ENCODE measurements at places on chromosomes 7 and 10.

DNA sequence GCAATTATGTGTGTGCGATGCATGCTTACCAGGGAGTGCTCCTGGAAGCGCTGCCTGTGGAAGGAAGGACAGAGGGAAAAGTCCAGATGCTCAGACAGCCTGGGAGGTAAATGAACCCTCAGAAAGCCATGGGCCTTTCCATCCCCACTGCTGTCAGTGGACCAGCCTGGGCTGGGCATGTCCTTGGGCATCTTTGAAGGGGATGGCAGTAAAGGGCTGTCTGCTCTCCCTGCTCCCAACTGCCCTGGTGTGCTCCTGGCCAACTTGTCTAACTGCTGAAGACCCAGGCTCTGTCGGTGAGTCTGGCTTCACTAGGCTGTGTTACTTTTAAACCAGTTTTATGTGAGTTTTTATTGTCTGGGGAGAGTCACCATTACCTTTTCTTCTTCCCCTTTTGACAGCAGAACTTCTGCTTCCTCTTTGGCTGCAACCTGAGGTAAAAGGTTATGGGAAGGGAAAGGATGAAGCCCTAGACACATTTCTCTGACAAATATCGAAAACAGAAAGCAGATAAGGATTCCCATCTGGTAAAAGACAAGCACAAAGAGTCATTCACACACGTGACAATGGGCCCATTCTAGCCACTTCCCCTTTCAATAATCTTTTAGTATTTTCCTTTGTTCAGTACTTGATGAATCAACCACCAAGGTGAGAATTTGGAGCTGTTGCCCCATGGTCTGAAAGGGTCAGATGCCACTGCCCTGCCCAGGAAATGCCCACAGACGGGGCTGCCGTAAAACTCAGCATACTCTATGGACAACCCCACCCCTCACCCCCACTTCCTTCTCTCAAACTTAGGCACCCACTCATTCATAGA, 27.6 kb upstream of the PIK3AP1 start:
- no peak for DNase-seq

DNA sequence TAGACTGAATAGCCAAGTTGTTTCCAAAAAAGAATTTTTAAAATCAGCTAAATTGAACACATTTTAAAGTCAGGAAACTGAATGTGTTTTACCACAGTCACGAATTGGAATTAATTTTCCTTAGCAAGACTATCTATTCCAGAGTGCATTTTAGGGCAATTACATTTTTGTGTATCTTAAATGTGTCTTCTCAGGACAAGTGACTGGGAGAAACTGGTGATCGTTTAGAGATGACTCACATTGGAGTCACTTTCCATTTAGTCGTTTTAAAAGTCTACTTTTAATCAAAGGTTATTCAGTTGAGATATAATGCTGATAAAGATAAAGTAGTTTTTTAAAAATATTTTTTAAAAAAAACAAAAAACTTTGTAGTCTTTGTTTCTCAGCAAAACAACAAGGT, 191.7 kb upstream of the SLC26A5 start:
- no peak for DNase-seq

DNA sequence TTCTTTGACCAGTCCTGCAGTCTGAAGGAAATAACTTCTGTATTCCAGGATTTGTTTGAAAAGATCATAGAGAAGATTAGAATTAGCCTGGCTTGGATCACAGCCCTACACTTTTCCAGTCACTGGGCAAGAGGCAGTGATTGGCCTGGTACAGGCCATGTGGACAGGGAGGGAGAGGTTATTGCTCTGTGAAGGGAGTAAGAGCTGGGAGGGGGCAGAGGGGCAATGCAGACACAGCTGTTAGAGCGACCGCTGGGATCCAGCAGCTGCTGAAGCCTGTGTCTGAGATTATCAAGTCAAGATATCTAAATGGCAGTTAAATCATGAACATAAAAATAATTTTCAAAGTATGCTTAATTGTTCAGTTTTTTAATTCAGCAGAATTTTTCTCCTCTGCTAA, 257.3 kb downstream of the SDK1 start:
- DNase-seq: no peak

- no peak for DNase-seq
Observed at GRCh38 chr7:132257253-132257652, 319.0 kb downstream of the PLXNA4 start.

DNA sequence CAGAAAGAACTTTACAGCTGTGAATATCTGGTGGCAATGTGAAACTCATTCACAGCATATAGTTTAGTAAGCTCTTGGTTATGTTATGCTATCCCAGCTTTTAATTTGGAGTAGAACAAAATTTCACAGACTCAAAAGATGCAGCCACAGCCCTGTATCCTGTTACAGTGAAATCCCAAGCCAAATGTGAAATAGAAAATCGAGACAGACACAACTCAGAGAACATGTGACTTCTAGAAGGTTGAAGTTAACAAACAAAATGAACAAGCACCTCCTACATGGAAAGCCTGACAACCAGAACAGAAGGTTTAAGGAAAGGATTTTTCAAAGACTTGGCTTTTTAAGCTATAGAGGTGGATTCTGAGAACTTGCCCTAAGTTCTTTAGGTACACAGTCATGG, 39.6 kb downstream of the JAZF1 start:
- DNase-seq: no peak

GRCh38 chr7:65927489-65928448, 54.2 kb downstream of the GUSB start:
- no peak for DNase-seq

- DNase-seq: no peak
Observed at GRCh38 chr7:134905375-134905774, 80.9 kb upstream of the AGBL3 start.

DNA sequence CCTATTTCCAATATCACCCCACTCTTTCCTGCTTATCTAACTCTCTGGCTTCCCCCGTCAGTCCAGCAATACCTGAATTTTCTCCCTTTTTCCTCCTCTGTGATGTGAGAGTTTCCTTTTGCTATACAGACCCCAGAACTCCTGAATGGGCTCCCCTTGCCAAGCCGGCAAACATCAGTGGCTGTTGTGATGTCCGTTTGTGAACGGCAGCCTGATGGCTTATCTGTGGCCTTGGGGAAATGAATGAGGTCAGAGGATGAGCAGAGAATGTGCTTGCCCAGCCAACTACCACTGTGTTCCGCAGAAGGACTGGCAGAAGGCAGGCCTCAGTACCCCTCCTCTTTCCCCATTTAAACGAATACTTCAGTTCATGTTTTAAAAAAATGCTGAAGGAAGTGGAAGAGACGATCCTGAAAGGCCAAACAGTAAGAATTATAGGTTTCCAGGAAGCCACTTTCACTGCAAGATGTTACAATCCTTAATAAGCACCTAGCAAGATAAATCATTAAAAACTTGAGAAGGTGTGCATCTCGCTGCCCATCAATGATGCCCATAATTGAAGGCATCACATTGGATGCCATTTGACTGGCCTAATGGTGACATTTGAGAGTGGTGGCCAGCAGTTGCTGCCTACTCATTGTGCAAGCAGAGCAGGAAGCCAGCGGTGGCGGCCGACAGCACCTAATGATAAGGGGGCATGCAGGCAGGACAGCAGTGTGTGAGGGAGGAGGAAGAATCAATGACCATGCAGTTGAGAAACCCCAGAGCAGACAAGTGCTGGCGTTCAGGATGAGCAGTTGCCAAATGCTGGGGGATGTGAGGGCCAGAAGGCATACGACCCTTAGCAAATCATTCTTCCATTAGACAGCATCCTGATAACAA, 31.5 kb downstream of the SLC18A2 start:
- DNase-seq: no peak

GRCh38 chr7:11437994-11438393, 394.0 kb downstream of the THSD7A start:
- DNase-seq: no peak

DNA sequence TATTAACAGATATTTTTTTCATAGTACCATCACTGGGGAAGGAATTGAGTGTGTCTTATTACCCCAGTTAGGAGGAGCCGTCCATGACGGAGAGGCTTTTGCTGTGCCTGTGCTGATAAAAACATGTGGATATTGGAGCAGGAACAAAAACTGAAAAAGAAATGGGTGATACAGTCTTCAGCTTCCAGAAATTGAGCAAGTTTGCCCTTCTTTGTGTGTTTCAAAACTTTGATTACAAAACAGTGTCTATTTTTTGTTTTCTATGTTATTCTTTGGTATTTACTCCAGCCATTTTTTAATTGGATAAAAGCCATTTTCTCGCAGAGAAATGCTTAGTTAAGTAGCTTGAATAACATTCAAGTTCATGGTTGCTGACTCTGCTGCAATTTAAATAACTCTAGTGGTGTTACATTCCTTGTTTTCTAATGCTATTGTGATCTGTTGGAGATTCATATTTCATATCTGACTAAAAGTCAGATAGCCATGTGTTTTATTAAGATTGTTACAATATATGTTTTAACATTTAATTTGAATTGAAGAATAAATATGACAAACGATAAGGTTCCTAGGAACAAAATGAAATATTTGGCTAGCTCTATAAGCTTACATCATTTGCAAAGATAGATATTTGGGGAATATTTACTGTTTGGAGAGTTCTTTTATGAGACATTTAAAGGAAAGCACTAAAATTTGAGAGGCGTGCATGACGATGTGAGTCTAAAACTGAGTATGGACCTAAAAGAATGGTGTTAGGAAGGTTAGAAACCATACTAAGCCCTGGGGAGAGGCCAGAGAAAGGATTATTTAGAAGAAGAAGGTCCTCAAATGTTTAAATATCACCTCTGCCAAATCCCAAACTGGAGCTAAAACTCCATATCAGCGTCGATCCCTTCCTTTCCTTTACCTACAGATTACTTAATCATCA, 747.3 kb upstream of the CELF2 start:
- no peak for DNase-seq

- peak; percentile 35 for DNase-seq
Observed at GRCh38 chr10:17216217-17216900, 11.7 kb upstream of the VIM start.

DNA sequence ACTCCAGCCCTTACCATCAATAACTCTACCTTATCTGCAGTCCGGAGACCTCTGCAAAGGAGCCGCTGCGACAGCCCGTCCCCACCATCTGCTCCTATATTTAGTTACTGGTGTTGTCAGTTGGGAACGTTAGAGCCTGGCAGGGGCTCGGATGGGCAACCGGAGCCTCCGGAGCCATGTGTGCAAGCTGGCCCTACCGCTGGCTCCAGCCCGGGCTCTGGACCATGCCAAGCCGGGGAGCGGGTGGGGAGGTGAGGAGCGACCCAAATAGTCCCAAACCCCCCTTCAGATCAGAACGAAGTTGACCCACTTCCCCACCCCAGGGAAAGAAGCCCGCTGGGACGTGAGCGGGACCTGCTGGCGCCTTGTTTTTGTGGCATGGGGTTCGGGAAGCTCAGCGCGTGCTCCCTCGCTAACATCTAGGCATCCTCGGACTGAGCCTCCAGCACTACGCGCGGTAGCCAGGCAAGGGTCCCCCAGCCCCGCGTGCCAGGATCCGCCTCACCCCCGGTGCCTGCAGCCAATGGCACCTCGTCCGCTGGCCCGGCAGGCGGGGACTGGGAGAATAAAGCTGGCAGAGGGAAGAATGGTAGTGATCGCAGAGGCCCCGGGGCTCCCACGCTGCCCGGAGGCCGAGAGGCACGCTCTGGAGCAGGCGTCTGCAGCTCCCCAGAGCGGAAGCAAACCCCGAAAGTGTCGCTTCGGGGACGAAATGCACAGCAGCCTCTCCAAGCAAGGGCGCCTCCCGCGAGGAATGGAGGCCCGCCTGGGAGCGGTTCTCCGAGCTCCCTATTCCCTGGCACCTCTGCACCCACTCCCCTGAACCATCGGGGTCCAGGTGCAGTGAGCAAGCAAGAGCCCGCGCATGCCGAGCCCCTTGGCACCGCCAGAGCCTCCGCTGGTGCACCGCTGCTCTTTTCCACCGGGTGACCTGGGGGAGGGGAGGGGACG, 679 bp downstream of the LRRC20 start:
- no peak for DNase-seq

DNA sequence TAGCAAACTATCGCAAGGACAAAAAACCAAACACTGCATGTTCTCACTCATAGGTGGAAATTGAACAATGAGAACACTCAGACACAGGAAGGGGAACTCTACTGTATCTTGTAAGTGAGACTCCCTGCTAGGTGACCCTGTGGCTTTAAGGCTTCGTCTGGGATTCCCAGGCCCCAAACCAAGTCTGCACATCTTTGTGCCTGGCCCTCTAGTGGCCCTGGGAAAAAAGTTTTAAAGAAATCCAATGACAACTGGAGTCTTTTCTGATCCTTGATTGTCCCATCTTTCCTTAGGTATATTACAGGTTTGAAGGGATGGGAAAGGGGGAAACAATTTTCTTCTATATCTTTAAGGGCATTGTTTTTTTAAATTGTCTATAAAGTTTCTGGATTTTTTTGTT, 10.6 kb upstream of the LIPM start:
- DNase-seq: no peak

DNA sequence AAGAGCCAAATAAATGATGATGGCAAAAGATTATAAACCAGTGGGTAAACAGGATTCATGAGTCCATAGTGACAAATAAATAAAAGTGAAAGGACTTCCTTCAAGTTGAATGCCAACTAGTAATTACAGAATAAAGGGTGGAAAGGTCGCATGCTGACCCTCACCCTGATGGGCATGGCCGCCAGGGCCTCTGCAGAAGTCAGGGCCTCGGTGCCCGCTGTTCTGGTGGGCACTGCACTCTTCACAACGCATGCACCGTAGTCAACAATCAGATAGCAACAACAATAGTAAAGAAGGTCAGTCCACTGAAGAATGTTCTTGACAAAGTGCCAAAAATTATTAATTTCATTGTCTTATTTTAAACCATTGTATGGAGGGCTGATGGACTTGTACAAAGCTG, 123.2 kb upstream of the LANCL2 start:
- DNase-seq: no peak

DNA sequence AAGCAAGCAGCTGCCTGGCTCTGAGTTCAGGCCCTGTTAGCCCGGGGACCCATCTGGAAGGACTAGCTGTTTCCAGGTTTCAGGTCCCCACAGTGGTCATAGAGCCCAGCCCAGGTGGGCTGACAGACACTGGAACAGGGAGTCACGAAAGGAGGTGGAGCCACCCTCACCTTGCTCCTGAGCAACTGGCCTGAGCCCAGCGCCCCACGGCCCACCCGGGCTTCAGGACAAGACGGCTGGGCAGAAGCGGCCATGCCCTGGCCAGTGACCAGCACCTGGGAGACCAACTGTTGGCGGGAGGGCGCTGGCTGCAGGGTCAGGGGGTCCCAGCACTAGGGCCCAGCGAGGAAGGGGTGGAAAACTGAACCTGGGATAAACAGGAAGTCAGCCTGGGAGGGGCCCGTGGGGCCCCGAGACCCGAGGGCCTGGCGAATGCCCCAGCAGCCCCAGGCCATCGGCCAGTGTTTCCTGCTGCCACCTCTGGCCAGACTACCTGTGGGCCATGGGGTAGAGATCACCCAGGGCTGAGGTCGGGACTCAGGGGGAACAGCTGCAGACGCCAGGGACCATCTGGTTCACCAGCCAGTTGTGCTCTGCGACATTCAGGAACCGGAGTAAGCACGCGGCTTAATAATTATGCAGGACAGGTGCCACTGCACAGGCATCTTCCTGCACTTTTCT, 282.1 kb upstream of the PPP2R2D start:
- no peak for DNase-seq

- peak; percentile 60 for DNase-seq
Observed at GRCh38 chr10:131896403-131896802, 4.4 kb upstream of the PPP2R2D start.

GRCh38 chr10:122233857-122234348, 37.2 kb upstream of the BTBD16 start:
- DNase-seq: no peak

GRCh38 chr7:8778459-8778858, 345.1 kb downstream of the NXPH1 start:
- DNase-seq: no peak

GRCh38 chr7:29009947-29010346, 51.8 kb upstream of the TRIL start:
- no peak for DNase-seq

- DNase-seq: no peak
Observed at GRCh38 chr10:95761939-95762492, 6.1 kb downstream of the ENTPD1 start.
